SJCRH30 (cell line): ENCODE measurements at places on chromosomes 11 and 22. TPM values are rescaled to one million over a fixed set of nuclear protein-coding genes. Genes with fewer than 3 reads are reported as not detected.

Gene ARHGAP8
- total RNA-seq, result 19.4 and 32.4 TPM in 2 replicates

Gene WNT11
- 26.8 and 27.5 TPM in 2 replicates for total RNA-seq

Gene TOMT
- total RNA-seq, result not detected in 2 replicates

Gene PLAAT3
- 7.7 and 10.0 TPM in 2 replicates for total RNA-seq

DNA sequence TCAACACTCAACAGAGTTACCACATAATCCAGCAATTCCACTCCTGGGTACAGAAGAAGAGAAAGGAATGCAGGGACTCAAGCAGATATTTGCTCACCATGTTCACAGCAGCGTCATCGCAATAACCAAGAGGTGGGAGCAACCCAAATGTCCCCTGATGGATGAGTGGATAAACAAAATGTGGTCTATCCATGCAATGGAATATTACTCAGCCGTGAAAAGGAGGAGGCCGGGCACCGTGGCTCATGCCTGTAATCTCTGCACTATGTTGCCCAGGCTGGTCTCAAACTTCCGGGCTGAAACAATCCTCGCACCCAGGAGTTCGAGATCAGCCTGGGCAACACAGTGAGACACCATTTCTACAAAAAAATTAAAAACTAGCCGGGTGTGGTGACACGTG, 131.7 kb downstream of the CTTN start:
- DNase-seq, result no peak

GRCh38 chr11:57303280-57303989, 21.3 kb downstream of the TNKS1BP1 start:
- no peak for DNase-seq

DNA sequence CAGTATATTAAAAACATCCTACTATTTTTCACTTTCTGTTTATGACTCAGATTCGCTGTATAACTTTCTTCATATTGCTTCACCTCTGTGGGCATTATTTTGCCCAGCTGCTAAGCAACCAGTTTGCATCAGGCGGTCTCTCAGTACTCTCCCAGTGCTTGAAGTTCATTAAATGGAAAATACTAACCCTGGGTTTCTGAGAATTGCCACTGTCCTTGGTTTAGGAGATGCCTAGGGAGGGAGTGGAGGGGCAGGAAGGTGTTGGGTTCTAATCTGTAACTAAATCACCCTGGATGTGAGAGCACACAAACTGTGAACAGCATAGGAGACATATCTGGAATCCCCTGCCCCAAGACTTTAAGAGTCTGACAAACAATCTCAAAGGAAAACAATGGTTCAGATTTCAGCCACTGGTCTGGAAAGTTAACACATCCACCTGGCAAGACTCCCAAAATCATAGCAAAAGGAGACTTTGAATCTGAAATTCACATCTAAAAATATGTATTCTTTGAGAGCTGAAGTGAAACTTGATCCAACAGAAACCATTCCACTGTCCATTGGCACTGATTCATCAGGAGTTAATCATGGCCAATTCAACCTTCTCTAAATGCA, 540.0 kb downstream of the SOX6 start:
- no peak for DNase-seq

- DNase-seq, result no peak
These were observed 7.5 kb upstream of the RAG2 start for GRCh38 chr11:36605221-36606216.

- DNase-seq, result peak; percentile 77
These were observed 4.6 kb downstream of the APOL4 start for GRCh38 chr22:36197065-36197440.

DNA sequence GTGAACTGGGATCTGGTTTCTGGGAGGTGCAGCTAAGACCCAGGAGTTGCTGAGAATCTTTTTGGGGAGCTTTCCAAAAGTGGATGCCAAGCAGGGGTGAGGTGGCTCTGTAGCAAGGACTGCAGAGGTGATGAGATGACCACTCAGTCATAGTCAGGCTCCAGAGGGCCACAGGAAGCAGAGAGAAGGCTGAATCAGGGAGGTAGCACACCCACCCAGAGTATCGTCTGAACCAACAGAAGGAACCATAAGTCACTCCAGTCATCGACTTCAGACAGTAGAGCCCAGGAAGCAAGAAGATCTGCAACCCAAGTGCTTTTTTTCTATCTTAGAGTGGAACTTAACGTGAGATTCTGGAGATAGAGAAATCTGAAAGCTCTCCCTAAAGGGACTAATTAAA, 335.7 kb upstream of the MPPED2 start:
- no peak for DNase-seq

- DNase-seq, result no peak
These were observed 150.0 kb downstream of the DBX1 start for GRCh38 chr11:20010156-20010850.

DNA sequence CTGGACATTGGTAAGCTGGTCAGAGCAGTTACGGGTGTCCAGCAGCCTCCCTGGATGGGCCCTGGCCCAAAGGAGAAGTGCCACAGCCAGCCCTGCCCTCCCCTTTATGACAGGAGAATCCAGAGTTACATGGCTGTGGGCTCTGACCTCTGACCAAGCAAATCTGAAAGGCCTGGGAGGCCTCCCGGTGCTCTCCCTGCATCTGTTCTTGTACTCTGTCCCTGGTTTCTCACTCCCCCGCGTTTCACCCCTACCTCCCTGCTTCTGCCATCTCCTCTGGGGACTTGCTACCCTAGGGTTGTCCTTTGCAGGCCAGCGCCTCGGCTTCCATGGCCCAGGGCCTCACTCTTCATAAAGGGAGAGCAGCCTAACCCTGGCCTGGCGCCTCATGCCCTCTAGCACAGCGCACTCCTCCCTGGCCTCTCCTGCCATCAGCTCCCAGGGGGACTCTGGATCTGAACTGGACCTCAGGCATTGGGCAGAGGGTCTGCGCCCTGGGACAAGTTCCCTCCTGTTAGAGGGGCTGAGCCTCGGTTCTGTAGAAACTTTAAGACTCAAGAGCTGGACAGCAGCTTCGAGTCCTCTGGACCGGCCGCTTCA, 10.7 kb downstream of the PICK1 start:
- no peak for DNase-seq

GRCh38 chr11:12274056-12274455, 103.3 kb upstream of the PARVA start:
- DNase-seq, result no peak

- no peak for DNase-seq
These were observed 268.4 kb downstream of the ETS1 start for GRCh38 chr11:128318856-128319474.

- peak; percentile 82 for DNase-seq
These were observed at the start of gene SUN2 for GRCh38 chr22:38755911-38756532. SUN2 (minus strand) TSS chr22:38755998; CDS start chr22:38752628, 3,370 bp downstream.

DNA sequence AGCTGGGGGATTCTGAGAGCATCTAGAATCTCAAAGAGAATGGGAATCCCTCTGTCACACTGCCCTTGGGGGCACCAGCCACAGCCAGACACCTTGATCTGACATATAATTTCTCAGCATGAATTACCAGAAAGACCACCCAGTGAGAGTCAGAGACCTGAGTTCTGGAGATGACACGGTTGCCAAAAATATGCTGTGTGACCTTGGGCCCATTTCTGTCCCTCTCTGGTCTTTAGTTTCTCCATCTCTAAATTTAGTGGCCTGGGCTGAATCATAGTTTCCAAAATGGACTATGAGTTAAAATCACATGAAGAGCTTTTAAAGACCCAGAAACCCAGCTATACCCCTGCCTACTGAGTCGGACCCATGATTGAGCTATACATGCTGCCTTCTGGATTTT, 15.9 kb downstream of the SEZ6L start:
- DNase-seq, result no peak
